Amygdala (tissue), 56 donors: ENCODE measurements at places on chromosomes 11 and 22.

DNA sequence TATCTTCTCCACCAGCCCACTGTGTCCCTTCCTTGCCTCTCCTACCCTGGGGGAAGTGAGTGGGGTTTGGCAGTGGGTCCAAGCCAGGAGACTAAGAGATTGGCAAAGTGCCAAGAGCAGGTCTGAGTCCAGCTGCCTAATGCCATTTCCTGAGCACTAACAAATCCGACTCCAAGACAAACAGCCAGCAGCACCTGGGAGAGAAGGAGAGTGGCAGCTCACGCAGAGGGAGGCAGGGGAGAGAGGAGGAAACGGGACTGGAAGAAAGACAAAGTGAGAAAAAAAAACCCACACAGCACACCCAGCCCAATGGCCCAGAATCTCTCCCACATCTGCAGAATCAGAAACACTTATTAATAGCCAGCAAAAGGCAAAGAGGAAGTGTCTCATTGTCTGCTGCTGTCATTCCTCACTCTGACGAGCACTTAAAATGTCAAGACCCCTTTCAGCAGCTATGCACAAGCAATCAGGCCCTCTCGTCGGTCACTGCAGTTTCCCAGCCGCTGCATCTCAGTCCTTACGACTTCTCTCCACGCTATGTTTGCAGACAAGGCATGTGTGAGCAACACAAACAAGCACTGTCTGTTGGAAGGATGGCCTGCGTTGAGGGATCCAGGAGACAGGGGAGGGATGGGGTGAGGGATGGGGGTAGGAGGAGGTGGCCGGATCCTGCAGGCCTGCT is 558.4 kb upstream of the CADM1 start:
- no peak for DNase-seq

GRCh38 chr11:76794371-76795289 is 11.5 kb downstream of the TSKU start:
- no peak for DNase-seq

DNA sequence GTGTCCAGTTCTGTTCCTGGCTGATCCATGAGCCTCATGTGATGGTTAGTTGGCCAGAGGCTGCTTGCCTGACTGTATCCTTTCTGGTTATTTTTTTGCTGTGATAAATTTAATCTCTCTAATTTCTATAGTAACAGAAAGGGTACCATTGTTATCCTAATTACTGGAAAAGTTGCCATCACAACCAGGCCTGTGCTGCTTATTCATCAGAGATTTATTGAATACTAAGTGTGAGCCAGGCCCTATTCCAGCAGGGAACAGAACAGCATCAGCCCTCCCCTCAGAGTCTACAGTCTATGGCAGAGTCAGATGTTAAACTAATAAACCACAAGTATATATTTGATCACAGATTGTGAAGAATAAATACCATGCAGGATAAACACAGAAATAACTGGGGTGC is 86.8 kb downstream of the DEPDC5 start:
- DNase-seq = no peak

DNA sequence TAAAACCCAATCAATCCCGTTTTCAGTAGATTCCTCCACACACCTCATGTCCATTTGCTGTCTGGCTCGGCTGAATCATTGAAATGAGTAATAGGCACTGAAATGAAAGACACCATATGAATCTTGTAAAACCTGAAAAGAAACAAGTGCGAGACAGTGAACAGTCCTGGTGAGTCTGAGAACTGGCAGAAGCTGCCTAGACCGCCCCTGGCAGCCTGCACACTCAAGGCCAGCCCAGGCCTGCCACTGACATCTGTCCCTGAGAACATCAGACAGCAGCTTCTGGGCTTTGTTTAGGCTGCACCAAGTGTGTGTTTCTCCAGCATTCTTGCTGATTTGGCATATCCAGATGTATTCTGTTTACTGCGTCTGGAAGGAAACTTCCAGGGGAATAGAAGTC is 44.8 kb downstream of the ENDOD1 start:
- no peak for DNase-seq

- peak; percentile 6 for DNase-seq
These were observed 11.9 kb downstream of the TTLL1 start for GRCh38 chr22:43077121-43077877.

GRCh38 chr22:26777156-26777801 is 119.9 kb downstream of the MIAT start:
- DNase-seq = no peak
